GM13976 (cell line): ENCODE measurements at places on chromosomes 11 and 22.

DNA sequence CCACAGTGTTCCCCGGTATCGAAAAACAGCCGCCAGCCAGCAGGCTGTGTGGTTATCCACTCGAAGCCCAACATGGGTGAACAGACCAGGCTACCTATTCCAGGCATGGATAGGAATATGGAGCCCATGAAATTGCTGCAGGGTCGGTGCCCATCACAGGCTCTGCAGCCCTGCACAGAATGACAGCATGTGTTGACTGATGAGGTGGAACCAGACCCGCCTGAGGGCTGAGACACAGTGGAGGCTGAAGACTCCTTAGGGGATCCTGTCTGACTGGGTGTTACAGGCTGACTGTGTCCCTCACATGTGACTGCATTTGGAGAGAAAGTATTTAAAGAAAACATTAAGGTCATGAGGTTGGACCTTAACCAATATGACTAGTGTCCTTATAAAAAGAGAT, 6.2 kb upstream of the YPEL1 start:
- no peak for DNase-seq

DNA sequence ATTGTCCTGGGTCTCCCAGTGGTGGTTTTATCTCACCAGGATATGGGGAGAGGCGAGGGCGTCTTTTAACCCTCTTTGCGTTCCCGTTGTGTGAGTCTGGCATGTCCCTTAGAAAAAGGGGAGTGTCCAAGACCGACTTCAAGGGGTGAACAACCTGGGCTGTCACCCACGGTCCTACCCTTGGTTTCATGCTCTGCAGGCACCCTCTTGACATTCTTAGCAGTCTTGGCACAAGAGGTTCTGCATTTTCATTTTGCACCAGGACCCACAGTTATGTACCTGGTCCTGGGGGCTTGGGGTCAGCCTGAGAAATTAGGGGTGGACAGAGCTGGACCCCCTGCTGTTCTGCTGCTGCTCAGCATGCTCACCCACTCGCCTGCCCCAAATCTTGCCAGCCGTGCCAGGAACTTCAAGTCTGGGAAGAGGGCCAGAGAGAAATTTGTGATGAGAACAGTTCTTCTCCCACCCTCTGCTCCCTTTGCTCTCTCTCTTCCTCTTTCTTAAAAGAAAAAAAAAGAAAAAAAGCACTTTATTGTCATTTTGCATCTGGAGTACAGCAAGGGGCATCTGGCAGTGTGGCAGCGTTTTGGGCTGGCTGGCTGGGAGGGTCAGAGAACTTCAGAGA, 471.2 kb downstream of the MIAT start:
- DNase-seq: no peak

DNA sequence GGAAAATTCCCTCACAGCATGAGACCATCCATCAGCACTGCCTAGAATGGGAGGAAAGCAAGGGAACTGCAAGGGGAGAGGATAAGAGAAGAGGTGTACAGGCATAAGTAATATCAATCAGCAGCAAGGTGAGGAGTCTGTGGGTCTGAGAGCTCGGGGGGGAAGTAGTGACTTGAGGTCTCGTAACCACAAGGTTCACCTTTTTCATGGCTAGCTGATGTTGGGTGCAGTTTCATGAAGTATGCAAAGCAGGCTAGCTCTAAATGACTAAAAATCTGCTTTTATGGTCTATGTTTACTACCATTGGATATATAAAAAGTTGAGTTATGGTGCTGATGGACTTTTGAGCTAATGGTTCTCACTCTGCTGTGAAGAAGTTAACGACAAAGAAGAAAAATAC, 35.8 kb downstream of the OR4C6 start:
- no peak for DNase-seq

GRCh38 chr11:117792241-117792640, 4.8 kb downstream of the DSCAML1 start:
- no peak for DNase-seq

DNA sequence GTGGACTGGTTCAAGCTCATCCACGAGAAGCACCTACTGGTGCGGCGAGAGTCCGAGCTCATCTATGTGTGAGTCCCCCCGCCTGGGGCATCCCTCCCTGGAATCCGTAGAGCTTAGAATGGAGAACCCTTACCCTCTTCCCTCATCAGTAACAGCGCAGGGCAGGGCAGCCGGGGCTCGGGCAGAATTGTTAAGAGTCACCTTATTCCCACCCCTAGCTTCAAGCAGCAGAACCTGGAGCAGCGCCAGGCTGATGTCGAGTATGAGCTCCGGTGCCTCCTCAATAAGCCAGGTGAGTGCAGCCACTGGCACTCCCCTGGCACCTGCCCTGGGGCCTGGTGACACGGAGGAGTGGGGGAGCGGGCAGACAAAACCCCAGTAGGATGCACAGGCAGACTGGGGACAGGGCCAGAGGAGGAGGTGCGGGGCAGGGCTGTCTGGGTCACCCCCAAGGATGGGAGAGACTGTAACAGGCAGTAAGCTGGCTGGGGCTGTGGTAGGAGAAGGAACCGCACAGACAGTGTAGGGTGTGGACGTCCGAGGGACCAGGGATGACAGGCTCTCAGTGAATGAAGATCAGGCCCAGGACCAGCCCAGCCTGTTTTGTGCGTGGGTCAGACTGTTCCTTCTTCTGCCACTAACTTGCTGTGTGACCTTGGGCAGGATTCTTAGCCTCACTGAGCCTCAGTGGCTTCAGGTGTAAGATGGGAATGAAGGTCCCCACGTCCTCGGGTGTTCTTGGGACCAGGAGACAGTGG, 20.4 kb downstream of the C22orf23 start:
- DNase-seq: no peak

- peak; percentile 77 for DNase-seq
These were observed 63.9 kb downstream of the MYO7A start for GRCh38 chr11:77191823-77192495.

DNA sequence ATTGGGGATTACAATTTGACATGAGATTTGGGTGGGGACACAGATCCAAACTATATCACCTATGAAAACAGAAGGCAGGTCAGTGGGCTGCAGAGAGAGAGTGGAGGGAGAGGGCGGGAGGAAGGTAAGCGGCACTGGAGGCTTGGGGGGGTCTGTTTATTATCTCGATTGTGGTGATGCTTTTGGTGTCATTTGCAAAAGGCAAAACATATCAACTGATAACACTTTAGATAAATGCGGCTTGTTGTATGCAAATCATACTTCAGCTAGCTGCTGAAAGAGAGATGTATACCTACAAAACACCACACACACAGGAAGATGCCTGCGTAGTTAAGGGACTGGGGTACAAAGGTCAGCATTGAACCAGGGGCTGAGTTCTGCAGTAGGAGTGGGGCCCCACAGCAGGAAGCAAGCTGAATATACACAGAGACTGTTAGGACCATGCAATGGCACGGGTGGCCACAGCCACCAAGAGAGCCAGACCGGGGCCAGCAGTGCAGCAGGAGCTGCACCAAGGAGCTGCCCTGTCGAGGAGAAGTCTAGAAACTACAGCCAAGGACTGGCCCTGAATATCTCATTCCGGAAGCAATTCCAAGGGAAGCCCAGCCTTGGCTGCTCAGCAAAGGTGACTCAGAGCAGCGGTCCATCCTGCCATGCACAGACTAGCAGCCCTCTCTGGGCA, 23.8 kb upstream of the TOLLIP start:
- DNase-seq: no peak

DNA sequence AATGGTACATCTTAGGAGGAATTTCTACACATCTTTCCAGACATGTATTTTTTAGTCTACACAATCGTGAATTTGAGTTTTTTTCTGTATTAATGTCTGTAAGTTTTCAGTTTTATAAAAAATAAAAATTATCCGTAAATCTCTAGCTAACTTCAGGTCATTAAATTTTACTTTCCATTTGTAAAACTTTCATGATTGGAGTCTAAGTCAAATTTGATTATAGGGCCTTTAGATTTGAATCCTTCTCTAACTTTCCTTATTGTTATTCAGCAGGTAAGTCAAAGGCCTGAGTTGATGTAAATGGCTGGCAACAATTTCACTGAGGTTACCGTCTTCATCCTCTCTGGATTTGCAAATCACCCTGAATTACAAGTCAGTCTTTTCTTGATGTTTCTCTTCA, at the start of gene OR8I2:
OR8I2 (plus strand) TSS at position 301 of the 400 bp plus-strand sequence; CDS start at position 301, 0 bp downstream.
- DNase-seq: no peak

- DNase-seq: peak; percentile 88
These were observed 4.2 kb downstream of the MYRF start for GRCh38 chr11:61756452-61757212.

GRCh38 chr11:107953446-107953845, 25.2 kb downstream of the RAB39A start:
- DNase-seq: no peak
